Tibial nerve (tissue), 4 donors: ENCODE measurements at places on chromosomes 2 and 18. TPM values are rescaled to one million over a fixed set of nuclear protein-coding genes. Genes with fewer than 3 reads are reported as not detected.

The UGT1A10 gene
- total RNA-seq = not detected

The CDH19 gene
- 191 TPM for total RNA-seq

- no peak for DNase-seq
Observed at GRCh38 chr2:143948710-143949109, 571.2 kb downstream of the ZEB2 start.

- DNase-seq = no peak
Observed at GRCh38 chr18:77495982-77496690, 246.5 kb downstream of the GALR1 start.

- DNase-seq = no peak
Observed at GRCh38 chr2:110732422-110733413, at the start of gene ACOXL. TSS of gene ACOXL (plus strand) at chr2:110732573. CDS start at chr2:110768390, 35,817 bp downstream.

- no peak for DNase-seq
Observed at GRCh38 chr2:7017671-7018281, 100.6 kb downstream of the RNF144A start.

The EML6 gene
- total RNA-seq = 18.0 TPM

The ZNF519 gene
- total RNA-seq = 11.4 TPM

DNA sequence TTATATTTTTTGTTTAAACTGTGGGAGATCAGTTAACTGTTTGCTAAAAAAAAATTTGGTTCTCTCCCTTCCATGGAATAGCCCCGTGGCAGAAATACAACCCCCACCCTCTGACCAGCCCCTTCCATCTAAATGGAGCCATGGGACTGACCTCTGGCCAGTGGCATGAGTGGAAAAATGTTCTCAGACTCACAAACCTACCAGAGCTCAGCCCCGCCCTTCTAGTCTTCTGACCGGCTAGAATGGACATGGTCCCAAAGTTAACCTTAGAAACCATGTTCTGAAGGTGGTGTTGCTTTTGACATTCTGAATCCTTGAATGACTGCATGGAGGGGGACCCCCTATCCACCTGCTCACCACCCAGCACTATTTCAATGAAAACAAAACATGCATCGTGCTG lies 1.3 kb upstream of the CHRNA1 start:
- DNase-seq = no peak

GRCh38 chr2:58714238-58714637 lies 473.1 kb upstream of the FANCL start:
- no peak for DNase-seq

GRCh38 chr2:233331536-233331935 lies 22.8 kb upstream of the DGKD start:
- peak; percentile 61 for DNase-seq

DNA sequence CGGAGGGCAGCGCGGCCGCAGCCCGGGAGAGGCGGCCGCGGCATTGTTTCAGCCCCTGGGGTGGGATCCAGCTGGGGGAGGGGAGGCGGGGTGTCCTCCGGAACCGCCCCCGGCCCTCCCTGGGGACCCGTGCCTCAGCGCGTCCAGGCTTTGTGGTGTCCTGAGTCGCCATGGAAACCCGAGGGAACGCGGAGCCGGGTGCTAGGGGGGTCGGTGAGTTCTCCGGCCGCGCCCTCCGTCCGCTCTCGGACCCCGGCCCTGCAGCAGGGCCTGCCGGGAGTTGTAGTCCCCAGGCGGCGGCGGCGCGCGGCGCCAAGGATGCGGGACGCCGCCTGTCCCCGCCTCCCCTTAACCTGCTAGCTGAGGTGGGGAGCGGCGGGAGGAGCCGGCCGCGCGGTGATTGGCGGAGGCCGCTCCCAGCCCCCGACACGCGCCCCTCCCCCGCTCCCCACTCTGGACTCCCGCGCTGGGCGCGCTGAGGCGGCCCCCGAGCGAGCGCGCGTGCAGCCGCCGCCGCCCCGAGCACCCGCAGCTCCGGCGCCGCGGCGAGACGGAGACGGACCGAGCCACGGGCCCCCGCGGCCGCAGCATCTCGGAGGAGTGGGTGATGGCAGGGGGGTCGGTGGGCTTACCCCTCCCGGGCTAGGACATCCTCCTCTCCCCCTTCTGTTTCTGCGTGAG lies at the start of gene DPYSL5:
Gene DPYSL5, plus strand, starts transcription at position 478 of the 681 bp plus-strand sequence. CDS start 50,368 bp downstream, outside the sequence.
- DNase-seq = no peak

- no peak for DNase-seq
Observed at GRCh38 chr2:97769308-97769707, 55.9 kb downstream of the ZAP70 start.

DNA sequence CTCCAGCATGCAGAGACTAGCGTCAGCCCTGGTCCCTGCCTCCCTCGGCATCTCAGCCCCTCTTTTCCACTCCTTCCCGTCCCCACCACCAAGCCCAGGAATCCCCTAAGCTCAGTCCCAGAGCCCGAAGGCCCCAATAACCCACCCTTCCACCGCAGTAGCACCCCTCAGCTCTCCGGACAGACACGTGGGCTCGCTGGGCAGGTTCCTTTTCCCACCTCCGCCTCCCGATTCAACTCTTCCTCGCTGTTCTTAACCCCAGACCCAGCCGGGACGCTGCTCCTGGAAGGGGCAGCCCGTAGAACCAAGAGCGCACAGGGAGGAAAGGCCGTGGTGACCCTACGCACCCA lies 1.4 kb downstream of the IHH start:
- DNase-seq = no peak

The NEURL3 gene
- not detected for total RNA-seq

The CNGA3 gene
- total RNA-seq = 0.30 TPM

DNA sequence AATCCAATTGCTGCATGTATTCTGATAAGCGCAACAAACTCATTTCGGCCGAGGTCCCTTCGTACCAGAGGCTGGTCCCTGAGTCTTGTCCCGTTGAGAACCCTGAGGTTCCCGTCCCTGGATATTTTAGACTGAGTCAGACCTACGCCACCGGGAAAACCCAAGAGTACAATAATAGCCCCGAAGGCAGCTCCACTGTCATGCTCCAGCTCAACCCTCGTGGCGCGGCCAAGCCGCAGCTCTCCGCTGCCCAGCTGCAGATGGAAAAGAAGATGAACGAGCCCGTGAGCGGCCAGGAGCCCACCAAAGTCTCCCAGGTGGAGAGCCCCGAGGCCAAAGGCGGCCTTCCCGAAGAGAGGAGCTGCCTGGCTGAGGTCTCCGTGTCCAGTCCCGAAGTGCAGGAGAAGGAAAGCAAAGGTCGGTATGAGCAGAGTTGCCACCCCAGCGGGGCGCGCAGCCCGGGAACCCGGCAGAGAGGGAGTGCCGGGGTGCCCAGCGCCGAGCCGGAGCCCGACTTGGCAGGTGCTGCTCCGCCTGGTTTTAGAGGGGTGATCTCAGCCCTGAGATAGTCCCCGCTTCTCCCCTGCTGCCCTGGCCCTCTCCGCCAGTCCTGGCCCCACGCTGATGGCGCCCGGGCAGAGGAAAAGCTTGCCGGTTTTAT lies 714 bp downstream of the HOXD10 start:
- DNase-seq = no peak

DNA sequence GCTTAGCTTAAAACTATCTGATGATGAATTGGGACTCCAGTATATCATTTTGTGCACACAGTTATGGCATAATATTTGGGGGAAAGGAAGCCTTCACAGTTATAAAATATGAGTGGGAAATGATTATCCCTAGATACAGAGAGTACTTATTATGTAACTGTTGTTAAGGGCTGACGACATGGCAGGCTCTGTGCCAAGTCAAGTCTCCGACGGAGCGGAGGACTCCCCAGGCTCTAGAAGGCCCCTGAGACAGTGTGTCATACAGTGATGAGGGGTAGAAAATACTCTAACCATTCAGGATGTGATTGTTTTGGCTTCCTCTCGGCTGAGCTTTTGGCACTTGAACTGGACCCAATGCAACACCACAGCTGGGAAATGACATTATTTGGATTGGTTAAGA lies 211.8 kb downstream of the SLC8A1 start:
- DNase-seq = peak; percentile 55
